Fibroblast of lung (primary cell): ENCODE measurements at places on chromosomes 3 and 15.

DNA sequence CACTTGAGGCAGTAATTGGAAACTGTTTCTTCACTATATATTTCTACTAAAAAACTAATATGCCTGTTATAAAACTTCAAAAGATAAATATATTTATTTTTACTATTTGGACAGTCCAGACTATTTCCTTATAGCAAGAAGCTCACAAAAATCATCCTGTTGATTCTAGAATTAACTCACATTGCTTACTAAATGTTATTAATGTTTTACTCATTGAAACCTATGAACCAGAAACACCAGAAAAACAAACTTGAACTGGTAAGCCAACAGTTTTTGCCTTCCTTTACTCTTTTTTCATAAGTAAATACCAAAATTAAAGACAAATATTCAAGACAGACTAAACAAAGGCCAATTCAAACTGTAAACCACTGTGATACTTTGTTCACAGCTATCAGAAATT is 26.4 kb downstream of the TOMM70 start:
- H3K36me3 ChIP-seq = peaks cover 9% of the 10 kb centered on the region
- H3K27me3 ChIP-seq = no peaks in the 10 kb centered on the region
- H3K4me1 ChIP-seq = no peaks in the 10 kb centered on the region
- DNase-seq = no peak
- no peak overlapping the region for H3K4me3 ChIP-seq

GRCh38 chr15:32872621-32873283 is 154.9 kb downstream of the GREM1 start:
- H3K4me3 ChIP-seq = no peak overlapping the region
- peaks cover 21% of the 10 kb centered on the region for H3K4me1 ChIP-seq
- H3K36me3 ChIP-seq = peaks cover 2% of the 10 kb centered on the region
- DNase-seq = peak; percentile 99
- H3K27me3 ChIP-seq = no peaks in the 10 kb centered on the region
- peak overlapping the region; percentile 87 for H3K27ac ChIP-seq

DNA sequence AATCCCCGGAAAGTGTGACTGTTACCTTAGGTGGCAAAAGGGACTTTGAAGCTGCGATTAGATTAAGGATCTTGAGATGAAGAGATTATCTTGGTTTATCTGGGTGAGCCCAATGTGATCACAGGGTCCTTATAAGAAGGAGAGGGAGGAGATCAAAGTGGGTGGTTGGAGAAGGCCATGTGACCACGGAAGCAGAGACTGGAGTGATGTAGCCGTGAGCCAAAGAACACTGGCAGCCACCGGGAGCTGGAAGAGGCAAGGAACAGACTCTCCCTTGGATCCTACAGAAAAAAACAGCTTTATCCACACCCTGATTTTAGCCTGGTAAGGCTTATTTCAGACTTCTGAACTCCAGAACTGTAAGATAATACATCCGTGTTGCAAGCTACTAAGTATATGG is 29.9 kb downstream of the CRABP1 start:
- H3K4me1 ChIP-seq = no peaks in the 10 kb centered on the region
- no peak for DNase-seq

DNA sequence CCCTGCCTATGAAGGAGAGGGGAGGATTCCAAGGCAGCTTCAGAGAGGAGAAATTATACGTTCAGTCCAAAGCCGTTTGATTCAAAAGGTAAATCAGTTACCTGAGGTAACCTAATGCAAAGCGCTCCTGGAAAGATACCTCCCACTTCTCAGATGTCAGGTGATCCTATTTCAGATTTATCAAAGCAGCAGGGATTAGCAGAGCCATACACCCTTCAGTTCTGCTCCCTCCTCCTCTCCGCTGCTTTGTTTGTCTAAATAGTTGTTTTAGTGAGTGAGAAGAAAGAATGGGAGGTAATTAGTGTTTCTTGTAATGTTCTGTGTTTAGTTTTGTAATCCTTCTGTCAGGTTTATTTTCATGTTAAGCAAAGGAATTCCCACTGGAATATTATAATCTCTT is 81.1 kb downstream of the SOX14 start:
- no peaks in the 10 kb centered on the region for H3K36me3 ChIP-seq
- DNase-seq = no peak
- H3K4me3 ChIP-seq = no peak overlapping the region
- no peaks in the 10 kb centered on the region for H3K4me1 ChIP-seq
- no peaks in the 10 kb centered on the region for H3K27me3 ChIP-seq

GRCh38 chr3:197205675-197206074 is 92.7 kb downstream of the DLG1 start:
- H3K4me1 ChIP-seq = no peaks in the 10 kb centered on the region
- no peaks in the 10 kb centered on the region for H3K36me3 ChIP-seq
- H3K27ac ChIP-seq = no peak overlapping the region
- H3K27me3 ChIP-seq = no peaks in the 10 kb centered on the region
- no peak for DNase-seq

DNA sequence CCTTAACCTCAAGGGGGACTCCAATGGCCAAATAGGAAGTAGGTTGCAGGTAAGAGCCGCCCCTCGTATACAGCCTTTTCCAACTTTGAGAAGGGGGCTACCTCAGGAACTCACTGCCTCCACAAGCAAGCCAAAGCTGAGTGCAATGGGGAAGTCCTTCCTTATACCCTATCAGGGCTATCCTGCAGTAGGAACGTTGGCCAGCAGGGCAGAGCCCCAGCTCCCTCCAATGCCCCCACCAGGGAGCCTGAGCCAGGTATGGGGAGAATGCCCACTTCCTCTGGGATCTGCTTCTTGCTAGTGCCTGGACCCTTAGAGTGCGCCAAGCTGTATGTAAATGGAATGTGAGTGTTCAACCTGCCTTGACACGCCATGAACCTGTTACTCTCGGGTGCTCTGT is 16.3 kb downstream of the CACNA2D2 start:
- DNase-seq = no peak
- H3K27ac ChIP-seq = no peak overlapping the region

- no peaks in the 10 kb centered on the region for H3K27me3 ChIP-seq
- no peak overlapping the region for H3K4me3 ChIP-seq
- no peaks in the 10 kb centered on the region for H3K4me1 ChIP-seq
- no peak overlapping the region for H3K27ac ChIP-seq
- DNase-seq = peak; percentile 64
Measured at GRCh38 chr15:79339588-79340314, 28.8 kb downstream of the TMED3 start.

DNA sequence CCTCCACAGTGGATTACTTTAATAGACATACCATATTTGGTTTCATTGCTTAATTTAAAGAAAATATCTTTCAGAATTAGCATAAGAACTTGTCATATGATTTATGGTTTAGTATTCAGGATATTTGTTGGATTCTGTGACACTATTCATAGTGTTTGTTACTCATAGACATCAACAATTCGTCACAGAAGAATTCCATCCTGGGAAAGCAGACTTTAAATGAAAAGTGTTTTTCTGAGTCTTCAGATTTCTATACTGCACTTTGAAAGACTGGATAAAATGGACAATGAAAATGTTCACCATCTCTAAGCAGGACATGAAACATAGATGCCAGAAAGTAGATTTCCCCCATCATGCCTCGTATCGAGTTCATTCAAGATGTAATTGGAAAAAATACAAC is 435.6 kb upstream of the ONECUT1 start:
- H3K27me3 ChIP-seq = no peaks in the 10 kb centered on the region
- H3K36me3 ChIP-seq = no peaks in the 10 kb centered on the region
- H3K4me1 ChIP-seq = no peaks in the 10 kb centered on the region
- H3K4me3 ChIP-seq = no peak overlapping the region
- no peak overlapping the region for H3K27ac ChIP-seq

GRCh38 chr3:50450209-50450921 is 53.1 kb downstream of the CACNA2D2 start:
- H3K4me1 ChIP-seq = no peaks in the 10 kb centered on the region
- no peak overlapping the region for H3K27ac ChIP-seq
- no peaks in the 10 kb centered on the region for H3K36me3 ChIP-seq
- H3K27me3 ChIP-seq = no peaks in the 10 kb centered on the region
- peak; percentile 21 for DNase-seq

DNA sequence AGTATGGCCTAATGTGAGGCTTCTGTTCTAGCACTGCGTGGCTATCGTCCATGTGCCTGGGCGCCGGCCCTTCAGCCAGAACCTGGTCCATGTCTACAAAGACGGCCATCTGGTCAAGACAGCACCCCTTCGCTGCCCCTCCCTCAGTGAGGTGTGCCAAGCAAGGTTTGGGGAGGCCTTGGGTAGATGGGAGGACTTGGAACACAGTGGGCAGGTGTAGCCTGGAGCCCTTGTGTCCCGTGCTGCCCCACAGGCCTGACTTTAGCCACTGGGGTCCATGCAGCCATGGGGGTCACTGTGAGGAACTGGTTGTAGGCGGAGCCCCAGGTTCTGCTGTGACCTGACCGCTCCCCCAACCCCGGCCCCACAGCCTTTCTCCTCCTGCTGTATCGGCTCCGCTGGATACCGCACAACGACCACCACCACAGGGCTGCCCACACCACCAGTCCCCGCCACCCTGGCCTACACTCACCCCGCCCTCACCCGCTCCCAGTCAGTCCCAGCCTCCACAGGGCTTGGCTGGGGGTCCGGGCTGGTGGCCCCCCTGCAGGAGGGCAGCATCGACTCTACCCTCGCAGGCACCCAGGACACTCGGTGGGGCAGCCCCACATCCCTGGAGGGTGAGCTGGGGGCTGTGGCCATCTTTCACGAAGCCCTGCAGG is 16.6 kb downstream of the NBEAL2 start:
- DNase-seq = no peak
- H3K27ac ChIP-seq = no peak overlapping the region

- no peaks in the 10 kb centered on the region for H3K27me3 ChIP-seq
- no peak for DNase-seq
- H3K4me1 ChIP-seq = no peaks in the 10 kb centered on the region
Measured at GRCh38 chr3:128190501-128190900, 37.2 kb downstream of the EEFSEC start.

GRCh38 chr15:90419738-90420406 is 31.8 kb downstream of the IQGAP1 start:
- no peaks in the 10 kb centered on the region for H3K27me3 ChIP-seq
- H3K27ac ChIP-seq = peak overlapping the region; percentile 57
- no peaks in the 10 kb centered on the region for H3K36me3 ChIP-seq
- DNase-seq = peak; percentile 83
- H3K4me3 ChIP-seq = no peak overlapping the region

DNA sequence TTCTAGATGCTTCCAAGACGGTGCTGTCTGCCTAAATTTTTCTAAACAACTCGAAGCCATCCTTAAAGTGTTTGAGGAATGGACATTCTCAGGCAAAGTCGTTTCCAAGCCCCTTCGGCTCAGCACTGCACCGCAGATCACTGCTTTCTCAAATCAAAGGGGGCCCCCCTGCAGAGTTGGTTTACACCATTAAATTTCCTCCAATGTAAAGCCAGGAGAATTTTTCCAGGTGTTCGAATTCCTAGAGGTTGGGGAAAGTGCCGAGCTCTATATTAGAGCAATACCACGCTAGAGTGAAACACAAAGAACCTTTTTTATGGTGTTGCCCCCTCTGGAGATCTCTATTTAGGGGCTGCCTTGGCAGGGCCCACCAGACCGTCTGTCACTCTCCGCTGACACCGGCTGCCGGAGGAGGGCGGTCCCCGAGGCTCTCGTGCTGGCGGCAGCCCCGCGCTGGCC is 277.9 kb upstream of the NR2F2 start:
- H3K27ac ChIP-seq = no peak overlapping the region
- H3K27me3 ChIP-seq = no peaks in the 10 kb centered on the region
- H3K4me3 ChIP-seq = no peak overlapping the region
- H3K36me3 ChIP-seq = no peaks in the 10 kb centered on the region
